ENCODE measurements at places on chromosomes 5 and 9. TPM values are rescaled to one million over a fixed set of nuclear protein-coding genes. Genes with fewer than 3 reads are reported as not detected.

GRCh38 chr5:176474476-176474875, 26.3 kb downstream of the FAF2 start:
- DNase-seq = no peak

GRCh38 chr5:76331126-76331525, 72.0 kb upstream of the IQGAP2 start:
- DNase-seq = no peak

DNA sequence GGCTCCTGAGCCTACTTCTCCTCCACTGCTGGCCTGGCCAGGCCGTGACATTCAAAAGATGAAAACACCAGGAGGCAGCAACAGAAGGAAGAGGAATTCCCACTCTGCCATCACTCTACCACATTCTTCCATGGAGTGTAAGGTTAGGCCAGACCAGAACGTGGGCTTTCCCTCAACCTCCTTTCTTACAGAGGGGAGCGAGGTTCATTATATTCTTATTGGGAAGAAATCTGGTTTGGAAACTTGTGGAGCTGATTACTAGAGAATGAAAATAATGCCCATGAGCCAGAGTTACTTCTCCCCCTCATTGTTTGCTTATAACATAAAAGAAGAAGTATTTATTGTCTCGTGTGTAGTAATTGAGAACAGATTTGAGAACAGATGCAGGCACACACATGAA, 136.3 kb upstream of the BASP1 start:
- DNase-seq = no peak

GRCh38 chr5:79499640-79500273, 14.2 kb downstream of the HOMER1 start:
- DNase-seq = no peak

DNA sequence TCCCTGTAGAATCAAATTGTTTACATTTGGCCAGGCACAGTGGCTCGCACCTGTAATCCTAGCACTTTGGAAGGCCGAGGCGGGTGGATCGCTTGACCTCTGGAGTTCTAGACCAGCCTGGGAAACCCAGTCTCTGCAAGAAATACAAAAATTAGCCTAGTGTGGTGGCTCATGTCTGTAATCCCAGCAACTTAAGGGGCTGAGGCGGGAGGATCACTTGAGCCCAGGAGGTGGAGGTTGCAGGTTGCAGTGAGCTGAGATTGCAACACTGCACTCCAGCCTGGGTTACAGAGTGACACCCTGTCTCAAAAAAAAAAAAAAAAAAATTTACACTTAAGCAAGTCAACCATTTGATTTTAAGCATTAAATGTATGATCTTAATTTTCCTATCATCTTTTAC, 17.5 kb upstream of the IQGAP2 start:
- no peak for DNase-seq

GRCh38 chr5:151718646-151719045, 31.9 kb upstream of the SPARC start:
- no peak for DNase-seq

- DNase-seq = no peak
Measured at GRCh38 chr5:139924294-139925215, 118.5 kb downstream of the NRG2 start.

DNA sequence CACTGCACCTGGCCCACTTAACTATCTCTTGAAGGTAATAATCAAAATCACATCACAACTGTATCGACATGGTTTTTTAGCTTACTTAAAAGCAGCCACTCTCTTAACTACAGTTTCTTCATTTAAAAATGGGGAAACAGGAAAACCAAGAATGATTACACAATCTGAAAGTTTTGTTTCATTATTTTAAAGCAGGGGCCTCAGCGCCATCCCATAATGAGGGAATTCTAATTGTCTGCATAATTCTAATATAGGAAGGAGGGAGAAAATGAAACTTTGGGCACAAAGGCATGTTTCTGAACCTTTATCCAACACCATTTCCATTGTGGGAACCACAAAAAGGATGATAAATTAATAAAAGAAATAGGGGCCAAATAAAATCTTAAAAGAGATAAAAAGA, 7.6 kb downstream of the HACD4 start:
- DNase-seq = no peak

GRCh38 chr9:21154018-21154608, 12.3 kb downstream of the IFNA21 start:
- DNase-seq = no peak

DNA sequence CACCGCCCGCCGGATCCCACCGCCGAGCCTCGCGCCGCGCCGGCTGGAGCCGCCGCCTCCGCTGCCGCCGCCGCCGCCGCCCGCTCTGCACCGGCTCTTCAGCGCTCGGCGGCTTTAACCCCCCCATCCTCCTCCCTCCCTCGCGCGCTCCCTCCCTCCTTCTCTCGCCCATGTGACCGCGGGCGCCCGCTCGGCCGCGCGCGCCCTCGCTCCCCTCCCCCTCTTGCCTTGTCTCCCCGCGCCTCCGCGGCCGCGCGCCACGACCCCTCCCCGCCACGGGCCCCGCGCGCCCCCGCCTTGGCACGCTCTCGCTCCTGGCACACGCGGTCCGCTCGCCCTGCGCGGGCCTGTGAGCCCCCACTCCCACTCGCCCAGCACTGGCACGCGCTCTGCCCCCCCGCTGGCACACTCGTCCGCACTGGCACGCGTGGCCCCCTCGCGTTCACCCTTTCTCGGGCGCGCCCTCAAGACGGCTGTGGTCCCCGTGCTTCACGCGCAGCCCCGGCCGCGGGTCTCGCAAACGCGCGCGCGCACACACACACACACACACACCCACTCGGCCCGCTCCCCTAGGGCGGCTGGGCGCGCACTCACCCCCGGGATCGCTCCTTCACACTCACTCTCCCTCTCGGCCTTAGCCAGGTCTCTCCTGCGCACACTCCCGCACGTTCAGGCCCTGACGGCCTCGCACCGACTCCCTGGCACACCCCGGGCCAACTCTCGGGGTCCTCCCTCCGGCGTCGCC, at the start of gene CNTFR:
Gene CNTFR (minus strand): TSS at position 89 of the 745 bp plus-strand sequence. CDS start 20,743 bp downstream, outside the sequence.
- DNase-seq = no peak

DNA sequence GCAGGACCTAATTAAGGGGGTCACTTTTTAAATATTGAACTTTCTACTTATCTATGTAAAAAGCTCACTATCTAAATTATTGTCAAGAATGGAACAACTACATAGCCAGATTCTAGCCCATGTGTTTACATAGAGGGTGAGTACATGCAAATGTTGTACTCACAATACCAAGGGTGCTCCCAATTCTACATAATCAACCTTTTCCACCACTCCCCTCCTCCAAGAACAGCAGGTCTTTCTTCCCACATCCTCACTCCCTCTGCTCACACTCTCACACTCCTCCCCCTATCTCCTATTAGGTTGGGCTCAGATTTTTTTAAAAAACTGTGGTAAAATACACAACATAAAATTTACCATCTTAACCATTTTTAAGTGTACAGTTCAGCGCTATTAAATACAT, 325.4 kb downstream of the ARL15 start:
- DNase-seq = no peak

DNA sequence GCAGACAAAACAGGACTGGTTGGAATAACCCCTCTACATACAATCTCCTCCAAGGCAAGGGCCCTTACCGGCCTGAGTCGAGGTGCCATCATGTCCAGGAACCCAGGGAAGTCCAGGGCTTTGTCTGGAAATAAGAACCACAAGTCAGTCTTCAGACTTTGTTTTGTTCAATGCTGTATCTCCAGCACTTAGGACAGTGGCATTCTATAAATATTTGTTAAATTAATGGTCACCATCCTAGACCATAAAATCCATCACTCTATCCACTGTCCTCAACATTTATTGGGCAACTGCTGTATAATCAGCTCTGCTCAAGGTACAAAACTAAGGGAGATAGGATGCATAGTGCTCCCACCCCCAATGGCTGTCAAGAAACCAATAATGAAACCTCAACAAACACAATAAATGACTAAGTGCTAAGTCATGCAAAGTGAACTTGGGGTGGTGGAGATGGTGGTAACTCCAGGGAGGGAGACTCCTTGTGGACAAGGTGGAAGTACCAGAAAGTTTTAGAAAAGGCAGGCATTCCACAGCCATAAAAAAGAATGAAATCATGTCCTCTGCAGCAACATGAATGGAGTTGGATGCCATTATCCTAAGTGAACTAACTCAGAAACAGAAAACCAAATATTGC, 5.0 kb downstream of the RELL2 start:
- no peak for DNase-seq

DNA sequence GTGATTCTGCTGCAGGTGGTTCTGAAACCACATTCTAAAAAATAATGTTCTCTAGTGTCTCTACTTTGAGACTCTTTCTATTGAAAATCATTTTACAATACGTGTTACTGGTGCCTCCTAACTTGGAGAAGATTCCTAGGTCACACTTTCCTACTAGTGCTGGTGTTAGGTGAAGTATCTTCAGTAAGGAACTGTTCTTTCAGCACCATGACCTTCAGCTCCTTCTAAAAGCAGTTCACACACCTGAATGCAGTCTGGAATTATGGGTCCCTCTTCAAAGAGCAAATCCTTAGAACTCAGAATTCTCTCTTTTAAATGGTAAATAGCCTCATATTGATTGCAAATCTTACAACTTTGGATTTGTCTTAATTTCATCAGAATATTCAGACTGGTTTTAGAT, 10.6 kb upstream of the DPYSL3 start:
- no peak for DNase-seq

- no peak for DNase-seq
Measured at GRCh38 chr5:95251185-95251584, 33.7 kb downstream of the MCTP1 start.

DNA sequence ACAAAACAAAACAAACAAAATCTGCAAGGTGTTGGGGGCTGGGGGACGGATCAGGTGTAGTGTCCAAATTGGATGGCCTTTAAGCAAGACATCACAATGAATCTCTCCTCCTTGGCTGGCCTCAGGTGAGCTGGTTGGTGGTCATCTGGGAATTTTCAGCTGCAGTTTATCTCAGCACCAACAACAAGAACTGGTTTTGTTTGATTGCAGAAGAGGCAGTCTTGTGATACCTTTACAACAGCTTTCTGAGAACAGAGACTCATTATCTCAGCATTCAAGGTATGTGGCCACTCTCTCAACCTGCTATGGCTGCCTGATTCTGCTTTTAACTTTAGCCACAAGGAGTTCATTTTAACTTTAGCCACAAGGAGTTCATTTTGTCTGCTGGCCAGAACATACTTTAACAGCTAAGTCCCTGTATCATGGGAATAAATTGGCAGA, 1543.4 kb downstream of the EFNA5 start:
- no peak for DNase-seq

DNA sequence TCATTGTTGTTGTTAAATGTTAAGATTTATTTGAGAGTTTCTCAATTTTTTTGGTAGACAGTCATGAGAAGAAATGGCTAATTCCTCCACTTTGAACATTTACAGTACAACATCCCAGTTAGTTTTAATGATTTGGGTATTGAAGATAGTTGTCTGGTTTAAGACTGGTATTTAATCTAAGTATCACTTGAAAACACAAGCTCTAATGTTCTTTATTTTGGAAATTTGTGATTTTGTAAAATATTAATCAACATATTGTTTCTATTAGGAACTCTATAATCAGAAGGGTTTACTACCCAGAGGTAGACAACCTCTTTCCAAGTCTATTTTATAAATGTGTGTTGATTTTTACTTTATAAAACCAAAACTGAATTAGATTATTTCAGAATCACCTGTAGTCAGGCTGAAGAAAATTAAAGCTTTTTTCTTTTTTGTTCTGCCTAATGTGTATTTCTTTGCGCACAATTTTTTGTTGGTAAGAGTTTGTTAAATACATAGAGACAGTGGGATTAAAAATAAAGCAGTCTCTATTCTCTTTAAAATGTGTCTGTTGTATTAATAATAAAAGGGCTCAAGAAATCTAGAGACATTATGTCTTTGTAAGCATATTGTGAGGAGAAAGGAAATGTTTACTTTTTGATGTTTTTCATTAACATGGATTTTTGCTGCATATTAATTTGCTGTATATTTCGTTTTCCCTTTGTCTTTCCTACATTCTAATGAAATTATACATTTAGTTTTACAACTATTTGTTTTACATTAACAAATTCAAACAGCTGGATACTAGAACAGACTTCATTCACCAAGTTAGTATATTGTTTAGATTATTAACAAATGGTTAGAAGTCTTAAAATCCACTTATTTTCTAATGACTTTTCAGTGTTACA, 3.9 kb upstream of the PURA start:
- DNase-seq = no peak

GRCh38 chr9:99220011-99220410, 1.7 kb downstream of the ALG2 start:
- DNase-seq = no peak

The PCDHGC5 gene
- not detected for total RNA-seq

The MARVELD2 gene
- total RNA-seq = 0.39 TPM
